ENCODE measurements at places on chromosomes 1 and 21.

DNA sequence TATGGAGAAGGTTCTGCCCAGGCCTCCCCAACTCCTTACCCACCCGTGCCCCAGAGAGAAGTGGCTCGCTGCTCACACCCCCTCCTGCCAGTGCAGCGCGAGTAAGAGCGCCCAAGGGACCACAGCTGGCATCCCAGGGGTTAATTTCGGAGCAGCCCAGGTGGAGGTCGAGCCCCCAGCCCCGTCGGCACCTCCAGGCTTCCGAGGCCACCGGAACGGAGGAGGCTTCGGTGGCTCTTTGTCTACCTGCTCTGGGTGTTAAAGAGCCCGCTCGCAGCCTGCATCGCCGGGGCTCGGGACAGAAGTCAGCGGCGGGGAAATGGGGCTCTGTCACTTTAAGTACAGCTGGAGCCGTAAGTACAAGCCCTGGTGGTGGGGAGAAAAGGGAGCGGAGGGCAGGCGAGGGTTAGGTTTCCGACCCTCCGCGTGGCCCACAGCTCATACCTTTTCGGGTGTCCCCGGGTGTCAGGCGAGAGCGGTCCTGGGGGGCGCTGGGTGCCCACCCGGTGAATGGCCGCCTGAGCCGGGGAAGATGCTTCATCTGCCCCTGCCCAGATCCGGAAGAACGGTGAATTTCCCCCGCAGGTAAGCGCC lies 89.4 kb upstream of the IPO9 start:
- peak; percentile 74 for DNase-seq

GRCh38 chr1:234094172-234094571 lies 189.7 kb downstream of the SLC35F3 start:
- no peak for DNase-seq

GRCh38 chr1:94672934-94673333 lies 131.4 kb upstream of the F3 start:
- DNase-seq = no peak

- no peak for DNase-seq
Observed at GRCh38 chr1:169451218-169451824, 24.0 kb upstream of the CCDC181 start.

DNA sequence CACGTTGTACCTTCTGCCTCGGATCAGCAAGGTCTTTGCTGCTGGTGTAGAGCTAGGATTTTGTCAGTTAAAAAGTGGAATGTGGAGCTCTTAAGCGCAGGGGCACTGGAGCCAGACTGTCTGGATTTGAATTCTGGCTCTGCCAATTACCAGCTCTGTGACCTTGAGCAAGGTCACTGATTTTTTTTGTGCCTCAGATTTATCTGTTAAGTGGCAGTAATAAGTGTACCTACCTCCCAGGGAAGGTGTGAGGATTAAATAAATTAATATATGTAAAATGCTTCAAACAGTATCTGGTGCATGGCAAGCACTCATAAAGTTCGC lies 40.3 kb downstream of the UBE2U start:
- DNase-seq = no peak

DNA sequence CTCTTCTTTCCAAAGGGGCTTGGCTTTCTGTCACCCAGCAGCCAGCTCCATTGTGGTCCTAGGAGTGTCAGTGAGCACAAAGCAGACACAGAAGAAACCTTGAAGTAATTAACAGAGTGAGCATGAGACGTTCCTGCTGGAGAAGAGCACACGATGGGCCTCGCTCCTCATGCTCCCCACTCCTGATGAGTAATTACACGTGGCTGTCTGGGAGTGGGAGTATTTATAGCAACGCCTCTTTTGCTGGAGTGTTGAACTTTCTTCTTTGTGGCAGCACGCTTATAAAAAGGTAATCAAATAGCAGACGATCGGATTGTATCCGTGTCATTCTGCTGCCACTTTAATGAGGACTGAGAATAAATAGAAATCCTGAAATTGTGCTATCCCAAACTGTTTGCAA lies 185.8 kb downstream of the CAMTA1 start:
- DNase-seq = no peak
